ENCODE measurements at places on chromosomes 5 and 9.

DNA sequence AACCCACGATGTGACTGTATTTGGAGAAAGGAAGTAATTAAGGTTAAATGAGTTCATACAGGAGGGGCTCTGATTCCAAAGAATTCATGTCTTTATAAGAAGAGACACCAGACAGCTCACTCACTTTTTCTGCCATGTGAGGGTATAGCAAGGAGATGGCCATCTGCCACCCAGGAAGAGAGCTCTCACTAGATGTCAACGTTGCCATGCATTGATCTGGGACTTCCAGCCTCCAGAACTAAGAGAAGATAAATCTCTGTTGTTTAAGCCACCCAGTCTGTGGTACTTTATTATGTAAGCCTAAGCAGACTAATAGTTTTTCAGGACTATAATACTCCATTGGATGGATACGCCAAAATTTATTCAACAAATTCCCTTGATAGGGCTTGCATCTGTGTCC, 89.8 kb upstream of the RAD23B start:
- DNase-seq: no peak

- peak; percentile 9 for DNase-seq
Measured at GRCh38 chr5:80399526-80400239, 8.2 kb upstream of the ZFYVE16 start.

DNA sequence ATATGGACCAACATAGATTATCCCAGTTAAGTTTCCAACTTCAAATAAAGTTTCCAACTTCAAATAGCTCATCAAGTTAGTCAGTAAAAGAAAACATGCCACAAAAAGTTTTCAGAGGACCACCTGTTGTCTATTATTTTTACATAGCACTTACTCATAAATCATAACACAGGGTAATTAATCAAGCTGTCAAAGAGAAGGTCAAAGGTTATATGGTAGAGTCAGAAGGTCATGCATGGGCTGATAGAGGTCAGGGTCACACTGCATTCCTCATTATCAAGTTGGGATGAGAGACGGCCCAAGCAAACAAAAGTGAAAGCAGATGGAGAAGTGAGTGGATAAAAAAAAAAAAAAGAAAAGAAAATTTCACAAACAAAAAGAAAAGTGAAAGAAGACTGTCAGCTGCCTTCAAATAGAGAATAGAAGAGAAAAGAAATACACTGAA, 145.5 kb upstream of the POU5F2 start:
- no peak for DNase-seq

DNA sequence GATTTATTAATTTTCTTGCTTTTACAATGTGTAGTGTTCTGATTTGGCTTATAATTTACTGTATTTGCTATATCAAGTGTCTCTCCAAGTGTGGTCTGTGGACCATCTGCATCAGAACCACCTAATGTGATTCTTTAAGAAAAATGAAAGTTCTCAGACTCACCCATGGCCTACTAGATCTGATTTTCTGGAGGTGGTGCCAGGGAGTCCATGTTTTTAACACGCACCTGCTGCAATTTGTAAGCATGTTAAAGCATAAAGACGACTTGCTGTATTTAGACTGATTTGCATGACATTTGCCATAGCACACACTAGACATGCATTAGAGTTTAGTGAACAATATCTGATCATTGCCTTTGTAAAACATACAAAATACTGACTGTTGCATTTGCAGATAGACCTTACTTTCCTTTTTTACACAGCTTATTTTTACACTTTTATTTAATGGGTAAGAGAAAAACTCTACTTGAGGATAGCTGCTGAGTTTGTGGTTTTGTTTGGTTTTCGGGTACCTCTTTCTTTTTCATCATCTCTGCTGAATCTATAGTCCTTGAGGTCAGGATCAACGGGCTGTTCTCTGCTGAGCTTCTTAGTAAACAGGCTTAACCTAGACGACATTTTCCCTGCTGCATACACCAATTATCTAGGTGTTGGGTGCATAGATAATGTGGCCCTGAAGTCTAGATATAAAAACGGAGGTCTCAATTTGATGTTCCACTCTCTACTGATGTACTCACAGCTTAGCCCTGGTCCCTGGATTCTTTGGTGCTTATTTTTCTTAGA, 138.0 kb upstream of the ZNF366 start:
- DNase-seq: no peak

DNA sequence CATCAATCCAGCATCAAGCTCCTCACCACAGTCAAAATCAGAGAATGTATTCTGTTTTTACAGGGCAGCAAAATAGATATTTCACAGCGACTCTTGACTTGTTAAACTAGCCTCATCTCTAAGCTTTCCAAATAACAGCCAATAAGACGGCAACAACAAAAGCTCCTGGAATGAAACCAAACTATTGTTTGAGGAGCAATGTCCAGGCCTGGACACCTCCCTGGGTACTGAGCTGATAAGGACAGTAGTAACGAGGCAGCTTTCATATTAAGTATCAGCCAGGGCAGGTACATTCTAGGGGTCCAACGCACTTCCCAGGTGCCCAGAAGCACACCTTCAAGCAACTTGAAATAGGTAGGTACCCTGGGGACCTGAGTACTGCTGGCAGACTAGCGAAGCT, 260.3 kb downstream of the ENC1 start:
- DNase-seq: no peak

- DNase-seq: no peak
Measured at GRCh38 chr9:93326654-93327053, 124.8 kb upstream of the FAM120A start.

DNA sequence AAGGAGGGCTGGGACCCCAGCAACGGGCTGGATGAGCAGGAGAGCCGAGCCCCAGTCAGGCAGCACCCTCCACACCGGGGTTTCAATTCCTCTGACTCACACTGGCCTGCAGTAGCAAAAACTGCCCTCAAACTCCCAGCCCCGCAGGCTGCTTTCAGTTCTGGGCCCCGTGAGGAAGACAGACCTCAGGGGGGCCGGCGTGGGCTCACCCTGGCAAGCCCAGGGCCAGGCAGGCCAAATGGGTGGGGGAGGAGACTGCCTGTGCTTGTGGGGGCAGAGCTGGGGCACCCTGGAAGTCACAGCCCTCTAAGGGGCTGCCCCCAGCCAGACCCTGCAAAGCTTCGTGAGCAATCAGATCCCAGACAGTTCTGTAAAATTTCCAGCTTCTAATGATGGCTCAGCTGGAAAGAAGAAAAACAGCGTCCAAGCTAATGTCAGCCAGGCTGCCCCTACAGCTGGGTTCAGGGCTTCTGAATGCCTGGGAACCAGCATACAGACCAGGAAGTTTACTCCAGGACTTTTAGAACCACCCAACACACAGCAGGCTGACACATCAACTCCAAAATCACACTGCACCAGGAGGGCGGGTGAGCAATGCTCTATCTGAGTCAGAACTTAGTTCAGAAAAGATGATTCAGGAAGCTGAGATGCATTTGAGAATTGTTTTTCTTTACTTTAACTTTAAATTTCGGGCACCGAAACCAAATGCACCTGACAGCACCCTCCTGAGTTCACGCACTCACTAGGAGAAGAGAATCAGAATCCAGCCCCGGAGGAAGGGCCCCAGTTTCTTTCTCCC, 34.7 kb downstream of the LPCAT1 start:
- no peak for DNase-seq

GRCh38 chr5:143560378-143560777, 156.9 kb upstream of the NR3C1 start:
- no peak for DNase-seq

- DNase-seq: no peak
Measured at GRCh38 chr9:14349447-14350348, 35.8 kb upstream of the NFIB start.

DNA sequence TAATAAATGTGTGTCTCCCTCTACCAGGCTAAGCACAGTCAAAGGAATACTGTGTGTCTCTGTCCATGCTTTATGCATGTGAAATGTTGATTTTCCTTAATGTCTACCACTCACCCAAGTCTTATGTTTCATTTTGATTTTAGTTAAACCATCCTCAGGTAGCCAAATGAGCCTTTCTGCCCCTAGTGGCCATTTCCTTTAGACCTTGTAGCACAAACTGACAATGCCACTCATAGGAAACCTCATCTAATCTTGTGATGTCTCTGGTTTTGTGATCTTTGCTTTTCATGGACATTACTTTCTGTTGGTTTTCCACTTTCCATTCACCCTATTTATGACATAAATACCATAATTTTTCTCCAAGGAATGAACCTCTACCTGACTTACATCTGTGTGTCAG, 820.8 kb downstream of the MAT2B start:
- no peak for DNase-seq

DNA sequence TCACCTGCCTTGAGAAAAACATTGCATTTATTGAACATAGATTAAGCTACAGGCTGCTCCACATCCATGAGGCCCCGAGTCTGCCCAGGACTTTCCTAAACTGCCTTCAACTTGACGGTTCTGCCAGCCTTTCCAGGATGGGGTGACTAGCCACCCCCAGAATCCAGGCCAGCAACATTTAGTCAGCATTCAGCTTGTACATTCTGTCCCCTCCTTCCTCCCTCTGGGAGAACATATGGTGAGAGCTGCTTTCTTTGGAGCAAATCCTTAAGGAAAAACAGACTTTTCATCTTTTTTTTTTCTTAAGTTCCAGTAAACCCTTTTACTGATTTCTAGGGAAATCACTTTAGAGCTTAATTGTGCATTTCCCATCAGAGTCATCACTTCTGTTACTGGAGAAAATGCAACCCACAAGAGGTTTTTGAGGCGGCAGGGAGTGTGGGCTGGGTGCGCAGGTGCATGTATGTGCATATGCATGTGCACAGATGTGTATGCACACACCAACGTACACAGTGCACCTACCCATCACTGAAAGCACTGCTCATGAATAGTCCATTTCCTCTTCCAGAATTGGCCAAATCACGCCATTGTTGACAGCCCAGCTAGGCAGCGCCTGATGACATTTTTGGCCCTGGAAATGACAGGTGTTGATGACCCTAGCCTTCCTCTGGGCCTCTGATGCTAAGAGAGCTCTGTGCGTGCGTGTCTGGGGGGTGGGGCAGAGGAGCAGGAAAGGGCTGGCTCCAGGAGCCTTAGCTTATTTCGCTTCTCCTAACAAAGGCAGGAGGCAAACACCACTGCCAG, 145.6 kb downstream of the HSD17B3 start:
- no peak for DNase-seq

GRCh38 chr5:87944553-87945285, 323.9 kb downstream of the TMEM161B start:
- no peak for DNase-seq
